ENCODE measurements at places on chromosomes 16 and 17.

- peak; percentile 86 for DNase-seq
These were observed 12.4 kb downstream of the SGCA start for GRCh38 chr17:50177983-50178834.

DNA sequence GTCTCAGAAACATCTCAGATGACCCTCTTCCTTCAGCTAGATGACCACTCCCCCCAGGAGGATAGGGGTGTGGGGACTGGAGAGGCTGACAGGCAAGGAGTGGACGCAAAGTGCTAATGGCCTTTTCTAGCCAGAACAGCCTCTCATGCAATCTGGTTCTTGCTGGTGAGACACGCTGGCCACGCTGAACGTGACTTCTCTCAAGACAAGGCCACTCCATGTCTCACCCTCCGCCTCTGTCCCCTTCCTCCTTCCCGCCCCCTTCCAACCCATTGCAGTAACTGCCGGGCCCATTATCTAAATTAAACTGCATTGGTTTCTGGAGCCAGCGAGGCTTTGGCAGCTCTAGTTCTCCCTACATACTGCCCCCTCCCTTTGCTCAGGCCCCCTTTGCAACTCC, 9.5 kb downstream of the CACNA1G start:
- DNase-seq: no peak

DNA sequence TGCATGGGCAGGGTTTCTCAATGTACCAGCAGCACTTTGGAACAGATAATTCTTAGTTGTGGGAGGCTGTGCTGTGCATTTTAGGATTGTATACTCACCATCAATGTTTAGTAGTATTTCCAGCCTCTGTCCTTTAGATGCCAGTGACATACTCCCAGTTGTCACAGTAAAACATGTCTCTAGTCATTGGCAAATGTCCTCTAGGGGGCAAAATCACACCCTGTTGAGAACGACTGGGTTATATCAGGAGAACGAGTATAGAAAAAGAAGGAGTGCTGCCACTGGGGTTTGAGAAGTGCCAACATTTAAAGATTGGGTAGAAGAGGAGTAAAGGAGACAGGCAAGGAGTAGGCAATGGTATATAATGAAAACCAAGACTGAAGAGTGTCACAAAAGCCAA, 37.9 kb upstream of the SMIM36 start:
- DNase-seq: no peak

GRCh38 chr17:3887804-3888203, 5.0 kb downstream of the CAMKK1 start:
- DNase-seq: no peak

DNA sequence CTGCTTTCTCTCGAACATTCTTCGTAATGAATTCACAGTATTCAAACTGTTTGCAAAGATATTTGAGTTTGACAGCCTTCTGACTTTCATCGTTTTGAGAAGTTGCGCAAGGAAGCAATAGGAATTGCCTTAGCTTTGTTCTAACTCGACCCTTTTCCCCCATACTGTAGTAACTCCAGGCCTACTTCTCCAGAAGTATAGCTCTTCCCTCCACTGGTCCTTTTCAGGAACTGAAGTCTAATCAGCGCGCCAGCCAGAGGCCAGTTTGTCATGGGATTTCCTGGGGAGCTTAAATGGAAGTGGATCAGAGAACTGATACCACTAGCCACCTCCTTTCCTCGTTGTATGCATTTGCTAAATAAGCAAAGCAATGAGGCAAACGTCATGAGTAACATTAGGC, 27.9 kb downstream of the CDR2 start:
- no peak for DNase-seq

GRCh38 chr17:68886401-68886800, 68.8 kb downstream of the ABCA8 start:
- no peak for DNase-seq

DNA sequence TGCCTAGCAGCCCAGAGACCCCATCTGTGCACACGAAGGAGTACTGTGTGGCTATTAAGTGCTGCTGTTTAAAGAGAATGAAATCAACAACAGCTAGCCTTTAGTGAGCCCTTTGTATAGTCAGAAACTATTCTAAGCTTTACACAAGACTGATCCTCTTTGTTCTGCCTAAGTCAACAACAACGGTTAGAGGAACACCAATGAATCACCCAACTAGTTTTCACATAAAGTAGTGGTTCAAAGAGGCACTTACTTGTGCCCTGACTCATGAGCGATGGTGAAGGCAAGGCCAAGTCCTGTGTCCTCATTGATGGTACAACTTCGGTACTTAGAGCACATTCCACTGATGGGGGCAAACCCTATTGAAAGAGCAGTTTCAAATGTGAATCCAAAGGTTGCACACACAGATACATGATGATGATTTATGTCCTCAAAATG, 75.8 kb downstream of the ADAMTS18 start:
- DNase-seq: no peak

GRCh38 chr17:58487589-58488427, at the start of gene HSF5:
HSF5 (minus strand) TSS chr17:58488408; CDS start chr17:58488274, 134 bp downstream.
- peak; percentile 70 for DNase-seq

DNA sequence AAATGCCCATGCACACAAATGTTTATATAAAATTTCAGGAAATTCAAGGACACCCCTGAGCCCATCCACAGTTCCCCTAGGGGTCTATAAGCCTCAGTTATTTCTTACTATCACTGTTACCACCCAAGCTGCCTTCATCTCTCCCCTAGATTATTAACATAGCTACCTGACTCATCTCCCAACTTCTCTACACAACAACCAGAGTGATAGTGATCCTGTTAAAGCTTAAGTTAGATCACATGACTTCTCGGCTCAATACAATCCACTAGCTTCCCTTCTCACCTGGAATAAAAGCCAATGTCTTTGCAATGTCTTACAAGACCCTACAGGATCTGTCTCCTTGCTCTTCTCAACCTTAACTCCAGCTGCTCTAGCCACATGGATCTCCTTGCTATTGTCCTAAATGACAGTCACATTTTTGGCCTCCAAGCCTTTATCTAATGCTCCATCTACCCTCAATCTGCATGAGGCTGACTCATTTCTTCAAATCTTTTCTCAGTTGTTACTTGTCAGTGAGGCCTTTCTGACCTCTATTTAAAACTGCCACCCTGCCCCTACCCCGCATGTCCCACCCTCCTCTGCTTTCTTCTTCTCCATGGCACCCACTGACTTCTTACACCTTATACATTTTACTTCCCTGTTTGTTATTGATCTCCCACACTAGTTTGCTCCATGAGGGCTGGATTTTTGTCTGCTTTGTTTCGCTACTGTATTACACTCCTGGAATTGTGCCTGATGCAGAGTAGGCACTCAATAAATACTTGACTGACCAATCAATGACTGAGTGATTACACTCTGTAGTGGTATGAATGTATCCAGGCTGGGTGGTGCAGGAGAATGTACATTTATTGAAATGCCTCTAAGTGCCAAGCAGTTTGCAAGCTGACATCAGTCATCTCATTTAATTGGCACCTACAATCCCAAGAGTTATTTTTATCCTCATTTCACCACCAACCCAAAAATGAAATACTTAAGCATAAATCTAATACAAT, 5.2 kb upstream of the LIG3 start:
- DNase-seq: no peak

GRCh38 chr16:84404936-84405639, 36.8 kb downstream of the ATP2C2 start:
- DNase-seq: no peak

GRCh38 chr17:73654241-73654640, 10.0 kb upstream of the SDK2 start:
- DNase-seq: no peak

DNA sequence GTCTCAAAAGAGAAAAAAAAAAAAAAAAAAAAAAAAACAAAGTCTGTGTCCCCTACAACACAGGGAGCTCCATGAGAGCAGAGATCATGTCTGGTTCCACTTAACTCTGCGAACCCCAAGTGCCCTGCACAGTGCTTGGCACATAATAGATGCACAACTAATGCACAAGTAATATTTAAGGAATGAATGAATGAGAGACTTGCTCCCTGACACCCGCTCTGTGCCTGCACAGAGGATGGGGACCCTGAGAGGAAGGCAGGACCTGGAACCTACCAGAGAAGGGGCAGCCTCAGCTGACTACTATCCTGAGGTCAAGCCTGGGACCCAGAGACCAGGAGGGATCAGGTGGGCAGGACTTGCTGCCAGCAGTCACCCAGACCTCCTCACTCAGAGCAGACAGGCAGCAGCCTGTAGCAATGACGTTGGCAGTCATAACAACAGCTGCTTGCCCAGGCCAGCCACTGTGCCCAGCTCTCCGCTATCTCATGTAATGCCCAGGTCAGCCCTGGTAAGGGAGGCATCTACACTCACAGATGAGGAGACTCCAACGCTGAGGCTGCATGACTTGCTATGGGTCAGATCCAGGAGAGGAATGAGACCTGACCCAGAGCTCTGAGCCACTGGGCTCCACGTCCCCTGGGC, 2.9 kb downstream of the MYO15A start:
- no peak for DNase-seq

DNA sequence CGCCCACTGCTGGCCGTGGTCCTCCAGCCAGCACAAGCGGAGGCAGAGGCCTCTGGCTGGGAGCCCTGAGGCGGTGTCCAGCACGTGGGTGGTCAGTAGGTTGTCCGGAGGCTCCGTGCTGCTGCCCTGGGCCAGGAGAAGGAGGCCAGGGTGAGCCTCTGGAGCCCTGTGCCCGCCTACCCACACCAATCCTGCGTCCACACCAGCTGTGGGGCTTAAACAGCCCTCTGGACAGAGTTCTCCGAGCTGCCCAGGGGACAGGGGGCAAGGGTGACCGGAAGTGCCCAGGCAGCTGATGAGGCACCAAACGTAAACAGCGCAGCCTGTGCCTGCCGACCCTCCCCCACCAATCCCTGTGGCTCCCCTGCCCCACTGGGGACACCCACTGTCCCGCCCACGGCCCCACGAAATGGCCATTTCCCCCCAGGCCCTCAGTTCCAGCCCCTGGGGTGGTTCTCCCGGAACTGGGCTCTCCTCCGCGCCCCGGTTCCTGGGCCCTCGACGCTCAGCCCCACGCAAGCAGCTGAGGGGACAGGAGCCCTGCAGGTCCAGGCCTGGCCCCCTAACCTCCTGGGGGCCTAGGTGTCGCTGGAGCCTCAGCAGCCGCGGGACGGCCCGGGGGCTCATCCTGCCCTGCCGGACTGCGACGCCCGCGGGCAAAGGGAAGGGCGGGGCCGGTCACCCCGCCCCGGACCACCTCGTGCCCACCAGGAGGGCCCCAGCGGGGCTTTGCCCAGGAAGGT, 27.9 kb upstream of the DBNDD1 start:
- DNase-seq: peak; percentile 77

DNA sequence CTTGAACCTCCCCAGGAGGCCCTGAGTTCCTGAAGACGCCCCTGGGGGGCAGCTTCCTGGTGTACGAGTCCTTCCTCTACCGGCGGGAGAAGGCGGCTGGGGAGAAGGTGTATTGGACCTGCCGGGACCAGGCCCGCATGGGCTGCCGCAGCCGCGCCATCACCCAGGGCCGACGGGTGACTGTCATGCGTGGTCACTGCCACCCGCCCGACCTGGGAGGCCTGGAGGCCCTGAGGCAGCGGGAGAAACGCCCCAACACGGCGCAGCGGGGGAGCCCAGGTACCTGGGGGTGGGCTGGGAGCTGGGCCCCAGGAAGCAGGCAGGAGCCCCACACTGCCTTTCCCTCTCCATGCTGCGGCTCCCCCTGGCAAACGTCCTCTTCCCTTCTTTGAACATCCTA, 22.0 kb downstream of the FLYWCH1 start:
- DNase-seq: no peak

DNA sequence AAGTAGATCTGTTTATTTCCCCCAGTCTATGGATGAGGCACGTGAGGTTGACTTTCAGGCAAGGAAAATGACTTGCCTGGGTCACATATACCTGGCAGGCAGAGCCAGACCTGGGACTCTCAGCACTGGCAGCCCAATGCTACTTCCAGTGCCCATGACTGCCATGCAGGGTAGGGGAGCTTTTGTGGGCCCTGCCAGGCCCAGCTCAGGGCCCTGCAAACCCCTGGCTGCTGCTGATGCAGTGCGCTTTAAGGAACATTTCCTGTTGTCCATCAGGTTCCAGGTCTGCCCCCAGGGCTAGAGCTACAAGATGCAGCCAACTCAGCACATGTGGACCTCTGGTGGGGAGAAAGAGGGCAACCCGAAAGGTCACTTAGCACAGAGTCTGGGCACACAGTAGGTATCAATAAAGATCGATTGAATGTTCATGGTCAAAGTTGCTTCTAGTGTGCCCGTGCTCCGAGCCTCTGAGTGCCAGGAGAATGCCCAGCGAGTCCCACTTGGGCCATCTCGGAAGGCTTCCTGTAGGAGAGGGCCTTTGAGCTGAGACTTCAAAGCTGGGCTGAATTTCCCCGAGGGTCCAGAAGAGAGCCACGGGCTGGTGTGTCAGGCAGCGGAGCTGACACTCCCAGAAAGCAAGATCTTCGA, 513 bp upstream of the TBX21 start:
- peak; percentile 23 for DNase-seq

- DNase-seq: no peak
These were observed 766 bp upstream of the B3GNT9 start for GRCh38 chr16:67151431-67152097.

GRCh38 chr16:49542391-49542891, 168.8 kb downstream of the C16orf78 start:
- DNase-seq: no peak

- no peak for DNase-seq
These were observed 360.3 kb upstream of the KIF2B start for GRCh38 chr17:53462393-53462811.

GRCh38 chr17:66892246-66892645, 57.3 kb downstream of the CACNG5 start:
- no peak for DNase-seq

- DNase-seq: no peak
These were observed 19.1 kb downstream of the CRAMP1 start for GRCh38 chr16:1631230-1631629.

DNA sequence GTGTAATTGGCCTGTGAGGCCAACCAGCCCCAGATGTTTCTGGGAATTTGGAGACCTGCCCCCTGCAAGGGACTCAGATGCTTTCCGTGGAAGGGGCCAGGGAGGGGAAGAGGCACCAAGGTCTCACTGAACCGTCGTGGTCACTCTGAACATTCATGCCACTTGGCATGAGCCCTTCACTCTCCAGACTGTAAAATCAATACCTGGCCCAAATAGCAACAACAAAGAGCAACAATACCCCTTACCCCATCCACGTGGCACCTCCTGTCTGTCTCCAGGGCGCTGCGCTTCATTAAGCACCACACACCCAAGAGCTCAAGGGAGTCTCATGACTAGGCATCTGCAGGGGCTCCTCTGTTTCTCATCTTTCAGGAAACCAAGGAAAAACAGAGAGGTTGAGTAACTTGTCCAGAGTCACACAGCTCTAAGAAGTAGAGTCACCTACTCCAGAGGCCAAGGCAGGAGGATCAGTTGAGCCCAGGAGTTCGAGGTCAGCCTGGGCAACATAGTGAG, 52.8 kb downstream of the SOCS1 start:
- no peak for DNase-seq

Measured in right forelimb (tissue), 1 donor.